T-helper 1 cell (primary cell): ENCODE measurements at places on chromosomes 2 and 18.

DNA sequence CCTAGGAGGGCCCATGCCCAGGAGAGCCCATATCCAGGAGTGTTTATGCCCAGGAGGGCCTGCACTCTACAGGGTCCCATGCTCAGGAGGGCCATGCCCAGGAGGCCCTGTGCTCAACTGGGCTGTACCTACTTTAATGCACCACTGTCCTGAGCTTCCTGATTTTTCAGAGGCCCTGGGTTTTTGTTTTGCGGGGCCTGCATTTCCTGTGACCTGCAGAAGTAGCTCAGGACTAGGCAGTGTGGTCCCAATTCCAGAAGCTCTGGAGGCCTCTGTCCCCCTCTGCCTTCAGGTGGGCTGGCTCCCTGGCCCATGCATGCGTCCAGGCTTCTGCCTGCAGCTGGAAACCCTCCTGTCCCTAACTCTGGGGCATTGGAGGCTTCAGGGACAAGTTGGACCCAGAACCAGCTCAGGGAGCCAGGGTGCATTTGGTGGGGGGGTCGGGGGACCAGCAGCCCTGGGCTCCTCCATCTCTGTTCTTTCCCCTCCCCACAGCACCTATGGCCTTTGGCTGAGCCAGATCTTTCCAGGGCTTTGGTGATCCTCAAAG, 10.8 kb downstream of the GPR35 start:
- DNase-seq = no peak

DNA sequence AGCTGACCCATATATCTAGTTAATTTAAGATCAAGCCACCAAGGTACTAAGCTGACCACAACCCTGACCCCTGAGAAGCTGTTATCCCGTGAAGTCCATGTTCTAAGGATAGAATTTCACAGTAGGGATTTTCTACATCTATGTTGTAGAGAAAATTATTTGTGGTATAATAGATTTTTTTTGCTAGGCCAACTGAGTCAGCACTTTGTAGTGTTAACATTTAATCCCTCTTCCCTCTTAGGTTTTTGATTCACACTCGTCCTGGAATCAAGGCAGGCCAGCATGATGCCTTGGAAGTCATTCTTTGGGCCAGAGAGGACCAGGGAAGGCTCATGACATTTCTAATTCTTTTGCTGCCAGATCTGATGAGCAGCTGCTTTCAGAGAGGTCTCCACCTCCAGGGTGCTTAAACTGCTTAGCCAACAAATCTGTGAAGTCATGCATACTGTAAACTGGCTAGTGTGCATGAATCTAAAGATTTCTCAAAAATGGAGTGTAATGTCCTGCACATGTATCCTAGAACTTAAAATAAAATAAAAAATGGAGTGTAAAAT, 102.5 kb downstream of the RBM43 start:
- DNase-seq = no peak

GRCh38 chr2:52710810-52711618, 1056.6 kb upstream of the CHAC2 start:
- DNase-seq = no peak

- no peak for DNase-seq
Measured at GRCh38 chr2:238699307-238700116, 148.4 kb upstream of the TWIST2 start.

DNA sequence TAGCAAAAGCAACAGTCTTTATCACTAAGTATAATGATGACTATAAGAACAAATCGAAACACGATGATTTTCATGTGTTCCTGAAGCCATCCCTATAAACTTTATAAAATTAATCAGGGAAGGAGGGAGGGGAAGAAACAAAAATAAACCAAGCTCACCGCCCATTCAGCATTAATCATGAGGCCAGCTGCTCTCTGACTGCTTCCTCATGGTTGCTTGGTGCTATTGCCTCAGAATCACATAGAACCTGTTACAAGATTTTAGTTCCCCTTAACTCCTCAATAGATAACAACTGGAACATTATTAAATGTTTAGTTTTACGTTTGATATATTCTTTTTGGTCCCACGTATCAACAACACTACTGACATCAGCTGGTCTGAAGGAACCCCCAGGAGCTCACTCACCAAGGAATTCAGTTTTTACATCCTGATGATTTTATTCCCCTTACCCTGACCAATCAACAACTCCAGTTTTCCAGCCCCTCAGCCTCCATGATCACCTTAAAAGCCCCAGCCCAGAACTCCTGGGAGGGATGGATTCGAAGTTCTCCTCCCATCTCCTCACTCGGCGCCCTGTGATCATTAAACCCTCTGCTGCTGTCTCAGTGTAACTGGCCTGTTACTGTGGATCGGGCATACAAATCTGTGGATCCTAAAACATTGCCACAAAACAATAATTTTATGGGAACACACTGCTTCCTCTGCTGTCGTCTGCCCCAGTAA, 10.6 kb upstream of the HNRNPLL start:
- DNase-seq = no peak

DNA sequence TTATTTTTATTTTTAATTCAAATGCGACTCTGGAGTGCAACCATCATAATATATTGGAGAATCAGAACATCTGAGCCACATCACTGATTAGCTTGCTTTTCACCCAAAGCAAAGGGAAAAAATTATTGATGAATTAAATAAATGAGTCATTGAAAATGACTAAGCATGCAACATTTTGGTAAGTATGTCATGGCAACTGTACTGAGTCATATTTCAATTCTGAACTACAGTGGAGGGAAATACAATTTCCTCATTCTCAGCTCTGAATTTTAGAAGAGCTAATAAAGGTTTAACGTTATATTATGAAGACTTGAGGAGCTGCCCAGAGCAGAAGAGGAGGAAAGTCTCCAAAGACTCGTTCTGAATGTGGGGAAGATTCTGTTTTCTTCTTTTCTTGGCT, 89.6 kb upstream of the CCDC68 start:
- DNase-seq = no peak

- DNase-seq = no peak
Measured at GRCh38 chr2:197170208-197170607, 140.4 kb downstream of the ANKRD44 start.
